ENCODE measurements at places on chromosomes 4 and X. TPM values are rescaled to one million over a fixed set of nuclear protein-coding genes. Genes with fewer than 3 reads are reported as not detected.

DNA sequence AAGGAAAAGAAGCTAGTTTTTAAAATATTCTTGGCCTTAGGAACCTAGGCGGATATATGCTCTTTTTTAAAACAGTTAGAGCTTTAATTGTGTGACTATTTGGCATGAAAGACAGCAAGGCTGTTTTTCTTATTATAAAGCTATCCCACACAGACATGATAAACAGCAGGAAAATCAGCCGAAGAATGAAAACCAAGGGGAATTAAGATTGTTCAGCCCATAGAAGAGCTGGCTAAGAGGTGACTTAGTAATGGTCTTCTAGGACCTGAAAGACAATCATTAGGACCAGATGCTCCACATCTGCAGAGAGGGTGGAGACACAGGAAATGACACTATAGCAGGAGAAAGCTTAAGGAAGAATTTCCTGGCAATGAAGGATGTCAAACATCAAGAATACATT is 171.4 kb upstream of the NRK start:
- no peaks in the 10 kb centered on the region for H3K27me3 ChIP-seq
- no peak overlapping the region for H3K4me3 ChIP-seq
- H3K27ac ChIP-seq: no peak overlapping the region
- no peaks in the 10 kb centered on the region for H3K36me3 ChIP-seq
- no peak for DNase-seq
- no peaks in the 10 kb centered on the region for H3K4me1 ChIP-seq

DNA sequence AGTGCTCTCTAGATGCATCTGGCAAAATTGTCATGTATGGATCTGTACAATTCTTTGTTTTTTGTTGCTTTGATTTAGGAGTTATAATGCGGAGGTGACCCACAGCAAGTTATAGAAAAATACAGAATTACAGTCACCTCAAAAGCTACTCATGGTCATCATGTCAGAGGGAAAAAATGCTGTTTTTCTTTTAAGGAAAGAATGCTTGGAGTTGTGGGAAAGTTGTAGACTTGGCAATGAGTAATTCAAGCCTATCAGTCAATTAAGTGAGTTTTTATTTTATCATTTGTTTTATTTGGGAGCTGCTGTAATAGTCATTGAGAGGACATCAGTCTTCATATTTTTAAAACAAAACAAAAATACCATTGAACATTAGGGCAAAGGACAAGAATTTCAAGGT is 16.4 kb downstream of the FHL1 start:
- H3K27me3 ChIP-seq: no peaks in the 10 kb centered on the region
- no peak overlapping the region for H3K27ac ChIP-seq
- H3K36me3 ChIP-seq: no peaks in the 10 kb centered on the region
- no peak overlapping the region for H3K4me3 ChIP-seq
- no peak for DNase-seq

- H3K4me1 ChIP-seq: no peaks in the 10 kb centered on the region
- H3K27ac ChIP-seq: no peak overlapping the region
- no peak overlapping the region for H3K4me3 ChIP-seq
- DNase-seq: no peak
- H3K27me3 ChIP-seq: no peaks in the 10 kb centered on the region
Measured at GRCh38 chr4:98203332-98204235, 57.6 kb upstream of the RAP1GDS1 start.

Gene CT83
- 61.7 TPM for total RNA-seq

Gene PNCK
- total RNA-seq: 41.0 TPM
